ENCODE measurements at places on chromosomes 4 and X. TPM values are rescaled to one million over a fixed set of nuclear protein-coding genes. Genes with fewer than 3 reads are reported as not detected.

DNA sequence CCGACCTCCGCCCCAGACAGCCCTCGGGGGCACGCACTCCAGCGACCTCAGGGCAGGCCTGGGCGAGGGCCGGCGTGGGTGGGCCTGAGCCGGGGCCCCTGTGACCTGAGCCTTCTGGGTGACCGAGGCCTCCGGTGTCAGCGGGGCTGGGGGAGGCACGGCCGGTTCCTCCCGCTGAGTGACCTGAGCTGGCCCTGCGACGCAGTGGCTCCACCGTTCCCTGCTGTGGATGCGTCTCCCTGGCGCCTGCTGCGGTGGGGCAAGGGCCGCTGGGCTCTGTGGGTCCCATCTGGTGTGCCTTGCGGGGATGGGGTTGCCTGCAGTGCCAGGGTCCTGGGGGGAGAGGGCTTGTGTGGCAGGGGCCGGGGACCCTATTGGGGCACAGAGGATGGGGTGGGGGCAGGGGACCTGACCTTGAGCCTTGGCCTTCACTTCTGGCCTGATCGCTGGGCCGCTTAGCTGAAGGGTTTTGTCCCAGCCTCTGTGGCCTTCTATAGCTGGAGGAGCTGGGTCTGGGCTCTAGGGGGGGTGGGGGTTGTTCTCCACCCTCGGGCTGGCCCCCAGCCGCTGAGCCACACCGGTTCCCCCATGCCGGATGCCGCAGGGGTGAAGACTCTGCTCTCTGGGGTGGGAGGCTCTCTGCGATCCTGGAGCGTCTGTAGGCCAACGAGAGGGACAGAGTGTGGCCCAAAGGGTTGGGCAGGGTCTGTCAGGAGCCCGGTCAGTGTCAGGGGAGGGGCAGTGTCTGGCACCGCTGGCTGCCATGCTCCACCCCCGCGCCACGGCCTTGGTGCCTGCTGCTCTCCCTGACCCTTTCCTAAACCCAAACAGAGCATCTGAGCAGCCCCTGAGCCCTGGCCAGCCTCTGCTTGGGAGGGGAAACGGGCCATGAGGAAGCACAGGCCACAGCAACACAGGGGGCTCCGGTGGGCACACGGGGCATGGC is 2.3 kb downstream of the NAT8L start:
- no peak for DNase-seq

- DNase-seq, result no peak
Observed at GRCh38 chr4:80586716-80587115, 251.2 kb downstream of the CFAP299 start.

GRCh38 chr4:68985442-68985841 is 33.8 kb upstream of the UGT2A3 start:
- no peak for DNase-seq

DNA sequence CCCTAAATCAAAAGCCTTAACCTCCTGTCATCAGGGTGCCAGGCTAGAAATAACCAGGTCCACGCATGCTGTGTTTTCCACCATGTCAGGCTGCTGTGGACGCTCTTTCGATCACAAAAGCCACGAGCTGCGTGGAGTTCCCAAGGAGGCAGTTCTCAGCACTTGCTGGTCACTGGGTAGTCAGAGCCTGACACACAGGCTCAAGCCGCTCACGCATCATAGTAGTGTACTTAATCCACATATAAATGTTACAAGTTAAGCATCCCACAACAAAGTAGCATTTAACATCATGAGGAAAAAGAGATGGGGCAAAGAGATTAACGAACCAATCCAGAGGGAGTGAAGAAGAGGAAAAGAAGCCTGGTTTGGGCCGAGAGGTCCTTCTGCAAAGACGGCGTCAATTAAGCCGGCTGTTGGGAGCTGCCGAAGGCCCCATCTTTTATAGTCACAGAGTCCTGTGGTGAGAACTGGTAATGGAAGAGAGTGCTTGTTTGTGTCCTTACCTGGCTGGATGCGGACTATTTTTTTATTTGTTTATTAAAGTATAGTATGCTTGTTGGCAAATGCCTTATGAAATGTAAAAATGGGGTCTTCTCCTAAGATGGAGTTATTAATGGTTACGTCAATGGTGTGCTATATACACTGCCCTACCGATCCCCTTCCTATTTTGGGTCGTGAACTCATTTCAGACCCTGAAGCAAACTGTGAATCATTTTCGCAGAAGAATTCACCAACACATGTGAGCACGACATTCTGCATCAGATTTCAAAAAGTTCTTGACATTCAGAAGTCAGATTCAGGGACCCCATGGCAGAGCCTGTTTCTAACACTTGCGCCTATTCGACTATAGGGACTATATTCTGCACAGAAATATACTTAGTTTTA is 675 bp downstream of the PRIMPOL start:
- DNase-seq, result no peak

GRCh38 chrX:129739578-129739977 is 799 bp downstream of the XPNPEP2 start:
- no peak for DNase-seq

- peak; percentile 45 for DNase-seq
Observed at GRCh38 chrX:119692191-119693039, 553 bp downstream of the SEPTIN6 start.

DNA sequence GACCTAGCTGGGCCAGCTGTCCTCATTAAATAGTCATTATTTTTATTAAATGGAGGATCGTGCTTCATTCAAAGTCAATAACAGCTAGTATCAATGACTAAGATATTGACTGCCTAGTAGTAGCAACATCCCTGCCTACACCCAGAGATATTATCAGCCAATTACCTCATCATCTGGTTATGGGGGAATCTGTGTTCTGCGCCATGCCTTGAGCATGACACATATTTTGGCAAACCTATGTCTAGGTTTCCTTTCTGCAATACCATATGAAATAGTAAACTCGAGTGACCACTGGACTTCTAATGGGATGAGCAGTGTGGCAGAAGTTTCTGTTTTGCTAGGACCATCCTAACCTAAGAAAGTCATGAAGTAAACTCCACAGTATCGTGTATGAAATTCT is 50.0 kb upstream of the AADAT start:
- DNase-seq, result no peak

DNA sequence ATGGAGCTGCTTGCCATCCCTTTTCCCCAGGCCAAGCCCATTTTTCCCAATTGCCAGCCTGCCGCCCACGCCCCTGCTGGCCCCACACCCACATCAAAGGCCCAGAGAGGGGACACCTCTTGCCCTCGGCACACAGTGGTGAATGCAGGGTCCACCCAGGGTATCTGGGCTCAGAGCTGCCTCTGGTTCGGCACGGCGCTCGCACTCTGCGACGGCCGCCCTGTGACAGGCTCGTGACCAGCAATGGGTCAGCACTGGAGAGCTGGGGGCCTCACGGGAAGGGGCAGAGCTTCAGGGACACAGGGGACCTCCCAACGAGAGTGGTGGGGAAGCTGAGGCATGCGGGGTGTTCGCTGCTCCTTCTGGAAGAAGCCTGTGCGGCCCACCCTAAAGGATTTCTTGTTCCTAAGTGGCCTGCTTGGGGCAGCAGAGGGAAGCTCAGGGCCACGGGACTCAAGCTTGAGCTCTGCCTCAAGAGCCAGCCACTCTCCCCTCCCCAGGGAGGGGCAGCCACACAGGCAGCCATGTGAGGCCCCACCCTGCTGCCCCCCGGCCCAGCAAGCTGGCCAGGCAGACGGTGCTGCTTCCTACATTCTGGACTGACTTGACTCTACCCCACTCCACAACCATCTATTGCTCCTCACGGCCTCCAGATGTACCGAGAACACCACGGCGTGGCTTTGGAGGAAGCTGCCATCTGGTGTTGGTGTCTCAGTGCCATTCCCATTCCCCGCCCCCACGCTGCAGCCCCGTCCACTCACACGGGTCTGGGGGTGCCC is 73.7 kb downstream of the ABLIM2 start:
- no peak for DNase-seq

GRCh38 chr4:147060151-147060931 is 114.7 kb upstream of the TTC29 start:
- no peak for DNase-seq

The POLA1 gene
- 12.7 TPM for total RNA-seq

The STK32B gene
- 0.28 TPM for total RNA-seq

The GPRASP1 gene
- 3.2 TPM for total RNA-seq

The JCHAIN gene
- total RNA-seq, result 12.4 TPM
